ENCODE measurements at places on chromosomes 5 and 9. TPM values are rescaled to one million over a fixed set of nuclear protein-coding genes. Genes with fewer than 3 reads are reported as not detected.

The GABRA6 gene
- total RNA-seq, result not detected

The NFIB gene
- 24.5 TPM for total RNA-seq

The SLC6A18 gene
- total RNA-seq, result not detected

The GRM6 gene
- not detected for total RNA-seq

The PALM2AKAP2 gene
- not detected for total RNA-seq

The PCDHA1 gene
- total RNA-seq, result not detected

The ADAMTS13 gene
- total RNA-seq, result 18.1 TPM

The RNF224 gene
- total RNA-seq, result not detected

The ZNF608 gene
- total RNA-seq, result 58.8 TPM

The BTNL9 gene
- 232 TPM for total RNA-seq

The SPINK13 gene
- not detected for total RNA-seq

The BTNL8 gene
- not detected for total RNA-seq

The CBY3 gene
- not detected for total RNA-seq

The LRRC14B gene
- total RNA-seq, result 4.4 TPM

The GLRA1 gene
- not detected for total RNA-seq

The BARHL1 gene
- not detected for total RNA-seq

The GGTA1 gene
- total RNA-seq, result not detected

The GABRA1 gene
- not detected for total RNA-seq

The SNX18 gene
- 6.3 TPM for total RNA-seq

The RAD17 gene
- 96.8 TPM for total RNA-seq

The DND1 gene
- total RNA-seq, result 4.5 TPM

The AGXT2 gene
- not detected for total RNA-seq

The FOXI1 gene
- not detected for total RNA-seq

The MRPL36 gene
- total RNA-seq, result 93.8 TPM

The MCC gene
- 0.04 TPM for total RNA-seq

The WDR31 gene
- total RNA-seq, result 1.4 TPM

The IFNA2 gene
- total RNA-seq, result not detected

The FBXL7 gene
- total RNA-seq, result not detected

The SNCAIP gene
- not detected for total RNA-seq

The GPR151 gene
- total RNA-seq, result not detected

The GPSM1 gene
- total RNA-seq, result not detected

The DRD1 gene
- total RNA-seq, result not detected

The SLCO6A1 gene
- total RNA-seq, result not detected
